ENCODE measurements at places on chromosomes 13 and 19. TPM values are rescaled to one million over a fixed set of nuclear protein-coding genes. Genes with fewer than 3 reads are reported as not detected.

PLA2G4C gene
- total RNA-seq, result 161 TPM

NAPSA gene
- total RNA-seq, result 0.48 TPM

GIPC3 gene
- 0.19 TPM for total RNA-seq

DAND5 gene
- total RNA-seq, result not detected

ZNF132 gene
- 6.9 TPM for total RNA-seq

CHST8 gene
- total RNA-seq, result not detected

ABHD8 gene
- 24.0 TPM for total RNA-seq

ZNF492 gene
- total RNA-seq, result not detected

LMO7 gene
- total RNA-seq, result 1,016 TPM

SAMD1 gene
- total RNA-seq, result 25.9 TPM

ZNF540 gene
- 1.3 TPM for total RNA-seq

KLF5 gene
- 73.9 TPM for total RNA-seq

EPSTI1 gene
- total RNA-seq, result 5.5 TPM

ANKRD10 gene
- 1,506 TPM for total RNA-seq

KLK8 gene
- total RNA-seq, result not detected

CPAMD8 gene
- total RNA-seq, result not detected

ZNF529 gene
- 13.0 TPM for total RNA-seq

PAK4 gene
- 5.8 TPM for total RNA-seq

SIGLEC9 gene
- total RNA-seq, result not detected

ZFR2 gene
- total RNA-seq, result not detected

FOXO1 gene
- total RNA-seq, result 12.5 TPM

GNG7 gene
- total RNA-seq, result not detected

EFNA2 gene
- not detected for total RNA-seq

KIR2DL4 gene
- not detected for total RNA-seq

LILRB5 gene
- total RNA-seq, result not detected

NPAS1 gene
- total RNA-seq, result 2.0 TPM

TBXA2R gene
- 0.16 TPM for total RNA-seq

ATP8A2 gene
- total RNA-seq, result 0.62 TPM

KLK3 gene
- total RNA-seq, result not detected

COG3 gene
- 23.6 TPM for total RNA-seq

ALKBH6 gene
- total RNA-seq, result 33.9 TPM

MATK gene
- not detected for total RNA-seq

ASPDH gene
- not detected for total RNA-seq

PROZ gene
- total RNA-seq, result not detected

NDUFB7 gene
- total RNA-seq, result 328 TPM

STARD13 gene
- total RNA-seq, result 41.7 TPM

ZNF600 gene
- total RNA-seq, result 2.4 TPM

ZC3H4 gene
- 11.3 TPM for total RNA-seq

MCF2L gene
- total RNA-seq, result 34.4 TPM

IGFLR1 gene
- total RNA-seq, result 4.8 TPM

CEACAM19 gene
- total RNA-seq, result 6.9 TPM

TNFSF11 gene
- total RNA-seq, result not detected

NRTN gene
- not detected for total RNA-seq

ERICH4 gene
- not detected for total RNA-seq

GRIN3B gene
- total RNA-seq, result 0.16 TPM

ZNF534 gene
- total RNA-seq, result 0.08 TPM

FUT2 gene
- total RNA-seq, result not detected

GARIN5B gene
- not detected for total RNA-seq

Measured in myocyte (in vitro differentiated cells).